Kidney tubule cell (primary cell): ENCODE measurements at places on chromosomes 11 and 22.

- no peak for DNase-seq
Observed at GRCh38 chr11:17401316-17401715, 12.9 kb upstream of the KCNJ11 start.

GRCh38 chr11:15674756-15675155 is 560.0 kb downstream of the INSC start:
- DNase-seq = no peak

GRCh38 chr11:126716456-126717083 is 284.0 kb downstream of the KIRREL3 start:
- peak; percentile 58 for DNase-seq

DNA sequence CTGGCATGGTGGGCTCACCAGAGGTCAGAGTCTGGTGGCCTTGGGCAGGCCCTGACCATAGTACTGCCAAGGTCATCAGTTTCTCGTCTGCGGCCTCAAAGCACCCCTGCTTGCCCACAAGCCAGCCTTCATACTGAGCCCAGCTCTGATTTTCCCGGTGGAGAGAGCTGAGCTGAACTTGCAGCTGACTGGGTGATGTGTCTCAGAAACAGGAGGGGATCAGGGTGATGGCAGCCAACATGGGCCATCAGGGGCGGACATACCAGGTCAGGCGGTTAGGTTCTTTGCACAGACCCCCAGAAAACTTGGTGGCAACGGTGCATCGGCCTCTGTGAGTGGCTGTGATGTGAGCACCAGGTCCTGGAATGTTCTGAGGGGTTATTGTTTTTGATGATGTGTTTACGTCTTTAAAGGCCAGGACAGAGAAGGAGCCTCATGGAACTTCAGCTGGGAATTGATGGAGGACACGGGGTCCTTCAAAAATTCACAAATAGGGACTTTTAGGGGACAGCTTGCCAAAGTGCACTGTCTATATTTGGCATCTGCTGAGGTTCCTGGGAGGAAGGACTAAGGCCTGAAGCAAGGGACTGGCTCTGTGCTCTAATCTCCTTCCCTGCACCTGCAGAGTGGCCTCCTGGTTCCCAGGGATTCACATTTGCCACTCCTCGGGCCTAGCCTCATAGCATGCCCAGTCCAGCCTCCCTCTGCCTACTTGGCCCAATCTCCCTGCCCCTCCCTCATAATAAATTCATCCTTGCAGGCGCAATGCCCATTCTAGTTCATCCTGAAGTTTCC is 131.2 kb downstream of the OSBP2 start:
- DNase-seq = no peak

DNA sequence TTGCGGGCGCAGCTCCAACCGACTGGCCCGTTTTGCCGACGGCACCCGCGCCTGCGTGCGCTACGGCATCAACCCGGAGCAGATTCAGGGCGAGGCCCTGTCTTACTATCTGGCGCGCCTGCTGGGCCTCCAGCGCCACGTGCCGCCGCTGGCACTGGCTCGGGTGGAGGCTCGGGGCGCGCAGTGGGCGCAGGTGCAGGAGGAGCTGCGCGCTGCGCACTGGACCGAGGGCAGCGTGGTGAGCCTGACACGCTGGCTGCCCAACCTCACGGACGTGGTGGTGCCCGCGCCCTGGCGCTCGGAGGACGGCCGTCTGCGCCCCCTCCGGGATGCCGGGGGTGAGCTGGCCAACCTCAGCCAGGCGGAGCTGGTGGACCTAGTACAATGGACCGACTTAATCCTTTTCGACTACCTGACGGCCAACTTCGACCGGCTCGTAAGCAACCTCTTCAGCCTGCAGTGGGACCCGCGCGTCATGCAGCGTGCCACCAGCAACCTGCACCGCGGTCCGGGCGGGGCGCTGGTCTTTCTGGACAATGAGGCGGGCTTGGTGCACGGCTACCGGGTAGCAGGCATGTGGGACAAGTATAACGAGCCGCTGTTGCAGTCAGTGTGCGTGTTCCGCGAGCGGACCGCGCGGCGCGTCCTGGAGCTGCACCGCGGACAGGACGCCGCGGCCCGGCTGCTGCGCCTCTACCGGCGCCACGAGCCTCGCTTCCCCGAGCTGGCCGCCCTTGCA is 1.0 kb downstream of the FJX1 start:
- DNase-seq = peak; percentile 76

DNA sequence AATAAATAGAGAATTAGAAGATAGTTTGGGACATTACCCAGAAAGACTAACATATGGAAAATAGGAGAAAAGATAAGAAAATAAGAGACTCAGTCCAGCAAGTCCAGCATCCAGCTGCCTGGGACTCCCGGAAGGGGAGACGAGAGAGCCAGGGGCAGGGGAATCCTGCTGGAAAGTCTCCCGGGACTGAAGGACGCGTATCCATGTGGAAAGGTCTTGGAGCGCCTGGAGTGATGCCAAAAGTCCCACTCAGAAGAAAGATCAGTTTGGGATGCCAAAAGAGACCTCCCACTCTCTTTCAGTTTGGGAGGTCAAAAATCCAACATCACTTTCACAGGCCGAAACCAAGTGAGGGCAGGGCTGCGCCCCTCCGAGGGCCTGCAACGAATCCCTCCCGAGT is 30.7 kb downstream of the LRFN4 start:
- DNase-seq = no peak

DNA sequence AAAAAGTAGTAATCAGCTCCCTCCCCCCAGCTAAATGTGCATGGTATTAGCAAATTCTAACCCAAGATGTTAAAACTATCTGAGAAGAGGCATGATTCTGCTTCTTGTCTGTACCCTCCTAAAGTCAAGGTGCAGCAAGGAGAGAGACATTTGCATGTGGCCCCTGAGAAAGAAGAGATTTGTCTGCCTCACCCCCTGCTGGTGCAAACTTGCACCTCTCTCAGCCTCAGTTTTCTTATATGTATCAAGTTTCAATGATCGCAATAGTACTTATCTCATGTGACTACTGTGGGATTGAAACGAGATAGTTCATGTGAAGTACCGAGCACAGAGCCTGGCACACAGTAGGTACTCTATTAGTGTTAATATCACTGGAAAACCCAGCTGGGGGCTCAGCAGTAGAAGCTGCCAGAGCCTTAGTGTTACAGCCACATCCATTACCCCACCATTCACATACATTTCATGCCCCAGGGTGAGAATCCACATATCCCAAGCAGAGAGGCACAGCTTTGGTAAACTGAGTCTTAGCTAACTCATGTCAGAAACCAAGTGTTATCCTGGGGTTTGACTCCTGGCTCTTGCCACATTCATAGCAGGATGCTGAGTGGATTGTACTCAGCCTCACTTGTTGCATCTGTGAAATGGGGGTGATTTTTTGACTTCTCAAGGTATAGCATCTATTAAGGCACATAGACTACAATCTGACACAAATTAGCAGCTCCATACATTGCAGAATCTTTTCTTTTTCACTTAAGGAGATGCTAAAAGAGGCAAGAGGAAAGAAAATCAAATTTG is 24.9 kb downstream of the CD44 start:
- DNase-seq = peak; percentile 52

DNA sequence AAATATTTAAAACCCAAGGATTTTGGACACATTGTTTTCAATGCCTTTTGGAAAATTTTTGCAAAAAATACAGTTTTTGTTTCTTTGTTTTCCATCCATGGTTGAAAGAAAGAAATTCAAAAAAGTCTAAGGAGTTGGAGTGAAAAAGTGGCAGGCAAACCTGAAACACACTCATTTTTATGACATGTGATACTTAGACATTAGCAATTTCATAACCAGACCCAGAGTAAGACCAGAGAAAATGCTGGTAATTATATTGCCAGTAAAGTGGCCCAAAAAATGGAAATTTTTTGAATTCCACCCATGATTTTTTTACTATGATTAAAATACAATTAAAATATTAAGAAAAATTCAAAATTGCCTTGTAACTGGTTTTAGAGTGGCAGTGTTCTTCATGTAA is 128.2 kb downstream of the SLC17A6 start:
- no peak for DNase-seq

GRCh38 chr11:77471558-77472193 is 2.2 kb downstream of the PAK1 start:
- peak; percentile 13 for DNase-seq

GRCh38 chr11:117876341-117877119 is at the start of gene FXYD6:
Gene FXYD6 (minus strand): TSS chr11:117876658. CDS start chr11:117842776, 33,882 bp downstream.
- no peak for DNase-seq

GRCh38 chr11:110759972-110760381 is 47.7 kb upstream of the ARHGAP20 start:
- peak; percentile 9 for DNase-seq

DNA sequence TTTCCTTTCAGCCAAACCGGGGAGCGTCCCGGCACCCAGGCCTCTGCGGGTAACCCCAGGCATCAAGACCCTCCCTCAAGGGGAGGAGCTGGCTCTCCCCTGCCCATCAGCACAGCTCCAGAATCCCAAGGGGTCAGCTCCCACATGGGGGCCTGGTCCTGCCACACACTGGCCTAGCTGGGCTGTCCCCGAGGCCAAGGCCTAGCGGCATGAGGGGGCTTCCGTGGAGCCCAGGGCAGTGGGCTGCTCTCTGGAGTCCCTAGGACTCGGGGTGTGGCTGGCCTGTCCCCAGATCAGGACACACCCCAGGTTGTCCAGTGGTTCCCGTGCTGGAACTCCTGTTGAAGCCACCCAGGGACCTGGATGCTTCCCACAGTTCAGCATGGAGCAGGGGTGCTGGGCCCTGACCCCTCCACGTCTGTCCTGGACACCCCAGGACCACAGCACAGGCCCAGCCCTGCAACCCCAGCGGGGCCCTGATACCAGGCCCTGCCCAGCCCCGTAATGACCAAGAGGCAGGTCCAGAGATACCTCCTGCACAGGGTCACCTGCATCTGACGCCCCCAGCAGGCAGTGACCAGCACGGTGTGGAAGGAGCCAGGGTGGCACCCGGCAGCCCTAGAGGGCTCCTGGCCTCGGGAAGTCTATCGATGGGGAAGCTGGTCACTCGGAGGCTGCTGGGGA is 5.5 kb downstream of the HRAS start:
- DNase-seq = no peak

DNA sequence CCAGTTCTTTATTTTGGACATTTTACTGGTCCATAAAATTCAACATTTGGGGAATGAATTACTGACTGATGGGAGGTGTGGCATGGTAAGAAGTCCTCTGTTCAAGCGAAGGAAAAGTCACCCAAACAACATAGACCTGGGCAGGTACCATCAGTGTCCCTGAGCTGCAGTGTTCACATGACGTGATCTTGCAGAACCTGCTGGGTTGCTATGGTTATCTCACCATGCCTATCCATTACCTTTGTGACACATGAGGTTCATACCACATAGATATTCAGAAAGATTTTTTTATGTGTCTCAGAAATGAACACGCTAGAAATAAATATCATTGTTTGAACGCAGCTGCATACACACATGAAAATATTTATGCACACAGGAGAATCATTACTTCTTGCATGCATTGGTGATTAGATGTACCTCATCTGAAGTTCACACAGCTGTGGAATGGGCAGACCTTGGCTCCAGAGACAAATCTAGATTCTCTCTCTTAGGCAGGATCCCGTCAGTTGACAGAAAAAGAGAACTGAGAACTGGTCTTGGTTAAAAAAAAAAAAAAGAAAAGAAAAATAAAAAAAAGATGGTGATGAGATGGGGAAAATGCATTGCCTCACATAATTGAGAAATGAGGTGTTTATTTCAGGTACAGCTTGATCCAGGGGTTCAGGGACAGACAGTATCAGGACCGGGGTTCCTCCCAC is 21.4 kb upstream of the RCN1 start:
- DNase-seq = no peak
